ENCODE measurements at places on chromosomes 12 and 14.

DNA sequence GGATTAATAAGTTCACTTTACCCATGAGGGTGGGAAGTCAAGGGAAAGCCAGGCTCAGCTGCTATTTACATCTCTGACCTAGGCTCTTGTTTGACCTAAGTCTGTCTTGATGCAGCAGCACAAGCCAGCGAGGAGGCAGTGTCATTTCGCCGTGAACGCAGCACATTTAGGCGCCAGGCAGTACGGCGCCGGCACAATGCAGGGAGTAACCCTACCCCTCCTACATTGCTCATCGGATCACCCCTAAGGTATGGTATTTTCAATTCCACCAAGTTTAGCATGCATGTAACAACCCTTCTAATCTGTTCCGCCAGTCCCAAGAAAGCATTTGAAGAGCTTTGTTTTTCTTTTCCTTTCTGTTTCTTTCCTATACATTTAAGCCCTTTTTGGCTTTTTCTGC is 81.2 kb downstream of the PCNX1 start:
- no peak for DNase-seq

- no peak for DNase-seq
Measured at GRCh38 chr12:122458105-122459035, 35.9 kb upstream of the CLIP1 start.

DNA sequence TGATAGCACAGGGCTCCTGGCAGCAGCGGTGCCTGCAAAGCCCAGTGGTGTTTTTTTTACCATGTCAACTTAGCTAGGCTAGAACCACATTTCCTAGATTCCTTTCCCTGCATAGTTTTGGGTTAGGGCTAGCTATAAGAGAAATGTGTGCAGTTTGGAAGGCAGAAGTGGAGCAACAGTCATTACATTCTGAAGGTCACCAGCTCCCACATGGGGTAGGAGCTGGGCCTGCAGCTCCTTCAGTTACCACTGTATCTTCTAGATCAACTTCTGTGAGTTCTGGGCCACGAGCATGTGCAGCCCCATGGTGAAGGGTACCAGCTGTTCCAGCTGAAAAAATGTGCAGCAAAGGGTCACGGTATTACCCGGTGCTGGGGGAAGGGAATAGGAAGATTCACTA is 2.3 kb upstream of the SLC25A3 start:
- DNase-seq = no peak

DNA sequence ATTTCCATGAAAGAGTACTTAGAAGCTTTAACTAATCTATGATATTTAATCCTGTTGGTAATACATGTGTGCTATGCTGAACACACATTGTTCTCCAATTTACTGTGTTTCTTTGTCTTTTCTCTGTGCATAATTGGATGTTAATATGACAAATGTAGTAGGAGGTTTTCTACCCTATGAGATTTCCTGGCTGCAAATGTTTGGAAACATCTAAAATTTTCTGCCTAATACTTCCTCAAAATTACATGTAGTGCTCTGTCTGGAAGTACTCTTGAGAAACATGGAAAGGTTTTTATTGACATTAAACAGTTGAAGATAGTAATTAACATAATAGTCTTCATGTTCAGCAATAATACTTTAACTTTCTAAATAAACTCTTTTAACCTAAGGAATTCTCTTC is 213.0 kb downstream of the KITLG start:
- no peak for DNase-seq

DNA sequence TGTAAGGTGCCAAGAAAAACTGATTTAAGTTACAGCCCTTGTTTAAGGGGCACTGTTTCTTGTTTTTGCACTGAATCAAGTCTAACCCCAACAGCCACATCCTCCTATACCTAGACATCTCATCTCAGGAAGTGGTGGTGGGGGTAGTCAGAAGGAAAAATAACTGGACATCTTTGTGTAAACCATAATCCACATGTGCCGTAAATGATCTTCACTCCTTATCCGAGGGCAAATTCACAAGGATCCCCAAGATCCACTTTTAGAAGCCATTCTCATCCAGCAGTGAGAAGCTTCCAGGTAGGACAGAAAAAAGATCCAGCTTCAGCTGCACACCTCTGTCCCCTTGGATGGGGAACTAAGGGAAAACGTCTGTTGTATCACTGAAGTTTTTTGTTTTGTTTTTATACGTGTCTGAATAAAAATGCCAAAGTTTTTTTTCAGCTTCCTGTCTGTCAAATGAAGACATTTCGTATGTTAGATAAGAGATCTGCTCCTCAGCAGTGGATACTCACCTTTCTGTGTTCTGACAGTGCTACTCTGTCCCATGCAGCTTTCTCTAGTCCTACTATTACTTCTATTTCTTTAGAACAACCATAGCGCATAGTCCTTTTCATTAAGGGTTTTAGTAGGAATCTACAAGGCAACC is 1.2 kb upstream of the PA2G4 start:
- DNase-seq = no peak

DNA sequence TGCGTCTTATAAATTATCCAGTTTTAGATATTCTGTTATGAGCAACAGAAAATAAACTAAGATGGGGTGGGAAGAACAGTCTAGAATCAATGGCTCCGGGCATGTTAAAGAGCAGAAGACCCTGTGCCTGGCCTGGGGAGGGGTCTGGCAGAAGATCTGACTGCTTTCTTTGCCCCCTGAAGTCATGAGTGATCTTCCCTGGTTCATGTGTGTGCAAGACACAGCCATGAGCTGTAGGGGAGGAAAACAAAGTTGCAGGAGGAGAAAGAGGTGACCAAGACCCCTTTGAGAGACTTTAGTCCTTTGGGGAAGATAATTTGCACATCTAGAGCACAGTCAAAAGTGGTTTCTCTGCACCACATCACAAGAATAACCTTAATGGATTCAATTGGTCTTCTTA is 4.8 kb downstream of the LACRT start:
- DNase-seq = no peak

- DNase-seq = no peak
Measured at GRCh38 chr12:49696723-49697122, 10.5 kb downstream of the FMNL3 start.

DNA sequence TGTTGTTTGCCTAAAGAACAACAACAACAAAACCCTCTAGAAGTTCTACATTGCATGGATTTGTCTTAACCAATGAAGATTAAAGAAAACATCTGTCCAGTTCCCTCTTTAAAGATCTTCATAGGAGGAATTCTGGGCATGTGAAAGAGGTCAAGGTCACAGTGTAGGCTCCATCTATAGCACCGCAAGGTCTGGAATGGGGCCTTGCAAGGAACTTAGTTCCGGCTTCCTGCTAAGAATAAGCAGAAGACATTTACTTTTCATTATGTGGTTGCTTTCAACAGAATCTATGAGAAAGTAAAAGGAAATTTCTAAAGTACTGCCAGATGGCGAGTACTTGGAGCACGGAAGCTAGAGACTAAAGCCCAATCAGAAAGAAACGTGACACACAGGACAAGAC is 57.2 kb upstream of the GNPNAT1 start:
- DNase-seq = no peak

DNA sequence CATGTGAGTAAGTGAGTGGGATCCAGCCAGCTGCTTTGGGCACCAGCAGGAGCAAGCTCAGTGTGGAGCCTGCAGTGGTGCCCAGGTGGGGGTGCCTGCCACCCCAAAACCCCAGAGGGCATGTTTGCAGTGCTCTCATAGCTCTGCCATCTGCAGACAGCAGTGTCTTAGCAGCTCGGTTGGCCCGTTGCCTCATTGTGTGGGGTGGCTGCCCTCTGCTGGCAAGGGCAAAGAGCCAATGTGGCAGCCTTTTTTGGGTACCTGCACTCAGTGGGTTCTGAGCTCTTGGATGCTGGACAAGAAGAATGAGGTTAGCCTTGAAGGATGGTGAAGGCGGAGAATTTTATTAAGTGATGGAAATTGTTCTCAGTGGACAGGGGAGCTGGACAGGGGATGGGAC is 52.3 kb downstream of the NEUROD4 start:
- peak; percentile 12 for DNase-seq

GRCh38 chr14:81990312-81990761 is 456.7 kb upstream of the SEL1L start:
- DNase-seq = no peak

GRCh38 chr12:83365317-83365716 is 678.6 kb downstream of the TMTC2 start:
- no peak for DNase-seq

- DNase-seq = no peak
Measured at GRCh38 chr14:78974691-78975090, 804.5 kb downstream of the NRXN3 start.

- DNase-seq = peak; percentile 2
Measured at GRCh38 chr12:47882781-47883546, 21.8 kb downstream of the VDR start.

GRCh38 chr12:122820838-122821271 is 14.4 kb upstream of the HIP1R start:
- DNase-seq = no peak

DNA sequence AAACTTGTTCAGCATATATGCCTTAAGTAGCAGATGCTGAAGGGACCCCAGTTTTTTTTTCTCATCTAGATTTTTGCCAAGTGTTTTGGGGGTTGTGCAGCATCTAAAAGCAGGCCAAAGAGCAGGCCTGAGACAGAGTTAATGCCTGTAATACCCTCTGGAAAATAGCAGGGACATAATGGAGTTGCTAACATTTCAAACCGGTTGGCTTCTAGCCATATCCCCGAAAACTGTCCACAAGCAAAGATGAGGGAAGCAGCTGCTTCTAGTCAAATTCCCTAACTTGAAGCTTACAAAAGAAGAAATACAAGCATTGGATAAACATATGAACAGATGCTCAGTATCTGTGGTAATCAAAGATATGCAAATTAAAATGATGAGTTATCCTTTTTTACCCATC is 52.1 kb upstream of the AEBP2 start:
- no peak for DNase-seq

DNA sequence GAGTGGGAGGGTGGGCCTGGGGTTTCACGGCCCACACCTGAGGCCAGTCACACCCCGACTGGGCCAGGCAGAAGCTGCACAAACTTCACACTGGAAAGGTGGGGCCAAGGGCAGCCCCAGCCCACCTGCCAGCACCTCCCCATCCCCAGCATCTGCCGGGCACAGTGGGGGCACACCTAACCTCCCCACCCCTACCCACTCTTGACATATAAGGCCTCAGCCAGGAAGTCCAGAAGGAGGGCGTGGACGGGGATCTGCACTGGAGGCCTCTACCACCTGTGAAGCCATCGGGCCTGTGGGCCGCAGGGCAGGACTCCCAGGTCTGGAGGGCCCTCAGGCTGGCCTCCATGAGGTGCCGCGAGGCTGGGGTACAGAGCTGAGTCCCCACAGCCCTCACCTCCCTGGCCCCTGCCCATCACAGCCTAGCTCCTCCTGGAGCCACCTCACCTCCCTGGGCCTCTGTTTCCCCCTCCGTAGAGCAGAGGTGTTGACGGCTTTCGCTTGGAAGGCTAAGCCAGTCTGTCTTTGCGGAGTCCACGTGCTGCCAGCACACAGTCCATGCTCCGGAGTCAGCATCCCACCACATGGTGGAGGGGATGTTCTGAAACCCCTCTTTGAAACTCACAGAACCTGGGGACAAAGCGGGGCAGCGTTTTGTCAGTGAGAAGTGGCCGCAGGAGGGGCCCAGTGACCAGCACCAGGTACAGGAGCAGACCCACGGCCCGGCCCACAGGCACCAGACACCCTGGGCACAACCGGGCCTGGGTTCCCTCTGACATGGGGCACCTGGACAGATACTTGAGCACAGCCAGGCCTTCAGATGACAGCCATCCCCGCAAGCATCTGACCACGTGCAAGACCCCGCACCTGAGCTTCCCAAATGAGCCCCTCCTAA is 38.2 kb upstream of the INF2 start:
- DNase-seq = no peak

DNA sequence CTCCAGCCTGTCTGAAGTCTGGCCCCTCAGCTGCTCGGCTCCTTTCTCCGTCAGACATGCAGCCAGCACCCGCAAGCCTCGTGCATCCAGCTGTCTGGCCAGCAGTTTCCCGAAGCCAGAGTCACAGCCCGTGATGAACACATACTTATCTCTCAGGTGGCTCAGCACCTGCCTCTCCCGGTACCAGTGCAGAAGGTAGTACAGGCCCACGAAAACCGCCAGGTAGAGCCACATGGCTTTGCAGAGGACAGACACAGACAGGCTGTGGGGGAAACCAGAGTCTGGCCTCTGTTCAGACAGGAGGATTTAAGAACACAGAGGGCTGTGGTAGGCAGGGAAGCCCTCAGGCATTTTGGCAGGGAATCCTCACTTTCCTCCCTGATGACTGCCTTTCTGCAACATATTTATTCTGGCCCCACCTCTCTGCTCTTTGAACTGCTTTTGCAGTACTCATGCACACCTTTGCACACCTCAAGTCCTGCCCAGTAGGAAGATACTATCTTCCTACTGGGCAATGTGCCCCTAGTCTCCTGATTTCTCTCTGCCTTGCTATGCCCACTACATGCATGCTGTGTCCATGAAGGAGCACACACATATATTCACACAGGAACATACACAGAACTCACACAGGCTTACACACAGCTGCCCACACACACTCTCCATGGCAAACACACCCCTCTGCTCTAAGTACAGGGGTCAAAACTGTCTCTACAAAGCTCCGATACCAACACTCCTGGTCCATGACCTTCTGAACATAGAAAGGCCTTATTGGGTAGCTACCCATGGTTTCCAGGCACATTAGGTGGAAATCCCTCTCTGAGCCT is at the start of gene RDH16:
Gene RDH16, minus strand, starts transcription at position 380 of the 824 bp plus-strand sequence. Its CDS starts 146 bp downstream, at position 234.
- no peak for DNase-seq

GRCh38 chr12:6567112-6567670 is 900 bp downstream of the NOP2 start:
- no peak for DNase-seq

GRCh38 chr14:95413289-95414215 is 93.8 kb upstream of the CLMN start:
- DNase-seq = no peak

DNA sequence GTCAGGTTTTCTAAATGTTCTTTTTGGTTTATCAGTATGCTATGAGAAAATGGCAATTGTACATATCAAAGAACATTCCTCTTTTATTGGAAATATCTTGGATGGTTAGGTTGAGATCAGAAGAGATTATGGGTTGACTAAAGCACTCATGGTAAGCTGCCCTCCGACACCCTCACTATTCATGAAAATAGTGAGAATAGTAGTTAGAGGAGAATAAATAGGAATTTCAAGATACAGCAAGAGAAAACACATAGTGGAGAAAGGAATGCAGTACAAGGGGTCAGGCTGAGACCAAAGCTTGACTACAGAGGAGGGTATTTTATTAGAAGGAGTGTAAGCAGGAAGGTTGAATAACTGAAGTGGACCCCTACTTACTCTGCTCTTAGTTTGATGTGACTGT is 112.5 kb downstream of the PTPRQ start:
- no peak for DNase-seq
